ENCODE measurements at places on chromosomes 2 and 18. TPM values are rescaled to one million over a fixed set of nuclear protein-coding genes. Genes with fewer than 3 reads are reported as not detected.

GRCh38 chr2:1550658-1551316 lies 137.5 kb downstream of the TPO start:
- peak; percentile 96 for DNase-seq

DNA sequence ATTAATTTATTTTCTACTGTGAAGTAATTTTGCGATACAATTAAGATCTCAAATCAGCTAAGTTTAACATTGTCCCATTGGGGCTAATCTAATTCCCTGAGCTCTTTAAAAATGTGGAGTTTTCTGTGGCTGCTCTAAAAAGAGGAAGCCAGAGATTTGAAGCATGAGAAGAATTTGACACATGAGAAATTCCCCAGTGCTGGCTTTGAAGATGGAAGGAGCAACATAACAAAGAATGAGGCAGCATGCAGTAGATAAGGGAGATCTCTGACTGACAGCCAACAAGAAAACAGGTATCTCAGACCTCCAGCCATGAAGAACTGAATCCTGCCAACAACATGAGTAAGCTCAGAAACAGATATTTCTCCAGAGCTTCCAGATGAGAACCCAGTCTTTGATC lies 308.4 kb downstream of the ZNF804A start:
- DNase-seq = no peak

DNA sequence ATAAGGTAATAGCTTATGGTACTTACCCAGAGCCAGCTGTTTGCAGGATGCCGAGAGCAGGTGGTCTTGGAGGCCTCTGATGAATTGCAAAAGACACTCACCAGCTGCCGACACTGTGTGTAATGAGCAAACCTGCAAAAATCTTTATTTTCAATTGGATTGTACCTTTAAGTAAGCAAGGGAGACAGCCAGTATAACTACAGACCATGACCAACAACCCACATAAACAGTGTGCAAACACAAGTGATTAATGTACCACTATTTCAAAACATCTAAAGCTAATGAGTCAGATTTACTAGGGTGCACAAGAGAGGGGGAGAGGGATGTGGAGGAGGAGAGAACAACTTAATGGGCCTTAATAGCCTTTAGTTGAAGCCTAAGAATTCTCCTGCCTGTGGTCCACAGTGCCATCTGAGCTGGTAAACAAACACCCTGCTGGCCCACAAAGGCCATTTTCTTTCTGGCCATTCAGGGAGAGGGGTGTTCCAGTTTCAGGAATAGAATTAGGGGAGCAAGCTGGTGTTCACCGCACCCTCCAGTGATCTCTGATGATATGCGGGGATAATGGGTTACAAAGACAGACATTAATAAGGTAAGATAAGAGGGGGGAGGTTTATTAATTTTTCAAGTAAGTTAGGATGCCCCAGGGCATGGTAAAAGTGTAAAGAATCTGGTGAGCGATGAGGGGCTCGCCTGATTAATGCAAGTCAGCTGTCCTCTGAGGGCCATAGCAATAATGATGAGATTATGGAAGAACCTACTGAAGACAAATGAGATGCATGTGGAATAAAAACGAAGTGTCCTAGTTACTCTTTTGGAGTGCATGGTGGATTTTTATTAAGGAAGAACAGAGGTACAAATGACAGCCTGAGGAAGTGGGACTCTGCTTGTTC lies 196.4 kb downstream of the HRH4 start:
- no peak for DNase-seq

GRCh38 chr18:34838669-34839068 lies 128.6 kb downstream of the DTNA start:
- no peak for DNase-seq

DNA sequence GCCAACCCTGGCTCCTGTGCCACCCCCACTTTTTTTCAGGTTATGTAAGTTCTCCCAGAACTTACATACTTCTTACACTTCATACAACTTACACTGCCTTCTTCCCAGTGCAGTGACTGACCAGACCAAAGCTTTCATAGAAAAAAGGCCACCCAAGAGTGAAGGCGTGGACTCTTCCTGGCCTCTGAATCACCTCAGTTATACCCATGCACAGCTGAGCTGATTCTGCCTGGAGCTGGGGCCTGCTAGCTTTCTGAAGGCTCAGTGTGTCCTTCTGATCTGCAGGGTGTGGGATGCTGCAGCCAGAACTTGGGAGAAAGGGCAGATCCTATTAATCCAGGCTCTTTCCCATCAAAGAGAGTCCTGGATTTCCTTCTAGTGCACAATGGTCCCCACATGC lies 216.1 kb downstream of the TTC32 start:
- DNase-seq = no peak

GRCh38 chr18:7635948-7636347 lies 68.8 kb downstream of the PTPRM start:
- DNase-seq = no peak

GRCh38 chr2:96109931-96110511 lies 6.3 kb downstream of the ADRA2B start:
- no peak for DNase-seq

GRCh38 chr18:55301824-55302166 lies 286.2 kb downstream of the TCF4 start:
- no peak for DNase-seq

DNA sequence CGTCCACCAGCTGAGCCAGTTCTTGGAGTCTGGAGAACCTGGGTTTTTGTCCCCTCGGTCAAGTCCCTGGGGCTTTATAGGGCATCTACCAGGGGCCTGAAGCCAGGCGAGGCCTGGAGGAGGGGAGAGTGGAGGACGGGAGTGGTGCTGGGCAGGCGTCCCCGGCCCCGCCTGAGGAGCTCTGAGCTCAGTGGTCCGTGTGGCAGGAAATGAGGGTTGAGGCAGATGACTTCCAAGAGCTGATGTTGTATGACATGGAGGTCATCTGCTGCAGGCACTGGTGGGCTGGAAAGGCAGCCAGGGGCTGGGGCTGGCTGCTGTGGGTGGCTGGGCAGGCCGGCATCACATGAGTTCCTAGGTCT lies 118.5 kb upstream of the HS6ST1 start:
- no peak for DNase-seq

- DNase-seq = no peak
These were observed 18.4 kb upstream of the TCF7L1 start for GRCh38 chr2:85114586-85115330.

GRCh38 chr2:219475278-219475677 lies 23.4 kb upstream of the GMPPA start:
- no peak for DNase-seq

- DNase-seq = no peak
These were observed 118.7 kb downstream of the NUP35 start for GRCh38 chr2:183242937-183243336.

DNA sequence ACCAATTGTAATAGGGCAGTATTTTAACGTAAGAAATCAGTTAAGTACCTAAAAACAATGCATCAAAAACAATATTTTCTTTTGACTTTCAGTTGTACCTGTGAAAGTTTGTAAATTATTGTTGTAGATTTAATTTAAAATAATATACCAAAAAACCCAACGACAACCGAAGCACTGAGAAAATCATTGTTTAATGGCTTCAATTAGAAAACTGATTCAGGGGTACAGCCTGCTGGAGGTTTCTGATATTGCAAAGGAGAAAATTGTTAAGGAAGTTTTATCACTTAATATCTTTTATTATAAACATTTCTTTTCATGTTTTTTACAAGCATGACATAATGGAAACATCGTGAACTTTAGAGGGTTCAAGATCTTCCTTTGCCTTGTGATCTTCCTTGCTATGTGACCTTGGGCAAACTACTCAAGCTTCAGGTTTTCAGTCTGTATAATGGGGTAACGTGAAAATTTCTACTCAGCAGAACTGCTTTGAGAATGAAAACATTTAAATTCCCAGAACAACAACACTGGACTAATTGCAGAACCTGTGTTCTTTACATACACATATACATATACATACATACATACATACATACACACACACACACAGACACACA lies 76.3 kb upstream of the GLS start:
- DNase-seq = no peak

DNA sequence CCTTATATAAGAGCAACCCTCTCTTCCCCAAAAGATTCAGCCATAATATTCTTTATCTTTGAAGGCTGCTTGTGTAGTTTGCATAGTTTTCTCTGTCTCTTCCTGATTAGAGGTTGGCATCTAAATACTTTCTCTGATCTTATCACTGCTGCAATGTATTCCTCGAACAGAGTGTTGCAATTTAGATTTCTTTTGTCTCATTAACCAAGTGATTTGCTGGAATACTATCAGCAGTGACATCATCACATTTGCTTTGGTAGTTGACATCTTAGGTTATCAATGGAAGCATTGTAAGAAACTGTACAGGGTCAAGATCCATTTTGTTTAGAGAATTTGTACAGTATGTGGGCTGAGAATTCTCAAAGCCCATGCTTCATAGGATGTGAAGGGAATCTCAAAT lies 72.0 kb upstream of the NEUROD1 start:
- DNase-seq = no peak

Gene FBLN7
- polyA plus RNA-seq = 4.4 TPM

Gene BOLL
- polyA plus RNA-seq = not detected

Gene CYS1
- 1.2 TPM for polyA plus RNA-seq

Gene PSD4
- polyA plus RNA-seq = 0.35 TPM

Data from SK-N-SH (cell line).